ENCODE measurements at places on chromosomes 13 and 19.

DNA sequence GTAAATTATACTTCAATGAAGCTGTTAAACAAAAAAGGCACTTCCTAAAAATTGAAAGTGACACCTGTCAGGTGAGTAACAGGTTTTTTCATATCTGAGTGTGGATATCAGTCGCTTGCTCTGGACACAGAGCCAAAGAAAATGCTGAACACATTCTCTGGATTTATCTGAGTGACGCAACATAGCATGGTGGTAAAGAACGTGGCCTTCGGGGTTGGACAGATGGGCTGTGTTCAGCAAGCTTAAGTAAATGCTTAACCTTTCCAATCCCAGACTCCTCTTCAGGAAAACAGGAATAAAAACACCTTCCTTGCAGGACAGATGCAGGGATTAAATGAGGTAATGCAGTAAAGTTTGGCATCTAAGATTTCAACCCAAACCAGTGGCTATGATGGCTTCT, 132.0 kb downstream of the FOXO1 start:
- no peak for DNase-seq

DNA sequence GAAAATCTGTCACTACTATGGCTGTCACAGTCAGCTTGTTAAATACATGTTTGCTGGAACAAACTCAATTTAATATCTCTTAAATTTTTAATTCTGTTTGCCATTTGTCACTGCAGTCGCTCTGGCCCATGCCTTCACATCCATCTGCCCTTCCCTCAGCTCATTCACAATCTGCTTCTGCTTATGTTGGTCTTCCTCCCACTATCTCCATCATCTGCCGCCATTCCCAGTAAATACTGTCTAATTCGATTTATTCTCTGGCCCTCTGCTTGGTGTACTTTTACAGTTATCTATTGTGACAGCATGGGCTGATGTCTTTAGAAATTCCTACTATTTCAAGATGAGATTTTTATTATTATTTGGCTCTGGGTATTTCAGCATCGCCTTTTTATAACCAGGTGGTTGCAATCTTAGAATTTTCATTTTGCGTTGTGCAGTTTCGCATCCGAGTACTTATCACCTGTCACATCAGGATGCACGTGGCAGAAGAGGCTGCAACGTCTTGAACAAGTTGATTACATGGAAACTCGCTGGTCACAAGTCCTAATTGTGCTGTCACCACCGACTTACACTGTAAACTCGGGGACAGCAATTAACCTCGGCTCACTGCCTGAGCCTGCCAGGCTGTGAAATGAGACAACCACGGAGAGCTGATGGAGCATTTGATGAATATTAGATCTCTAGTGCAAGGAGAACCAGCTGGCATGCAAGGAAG, 158.4 kb downstream of the MYO16 start:
- no peak for DNase-seq

DNA sequence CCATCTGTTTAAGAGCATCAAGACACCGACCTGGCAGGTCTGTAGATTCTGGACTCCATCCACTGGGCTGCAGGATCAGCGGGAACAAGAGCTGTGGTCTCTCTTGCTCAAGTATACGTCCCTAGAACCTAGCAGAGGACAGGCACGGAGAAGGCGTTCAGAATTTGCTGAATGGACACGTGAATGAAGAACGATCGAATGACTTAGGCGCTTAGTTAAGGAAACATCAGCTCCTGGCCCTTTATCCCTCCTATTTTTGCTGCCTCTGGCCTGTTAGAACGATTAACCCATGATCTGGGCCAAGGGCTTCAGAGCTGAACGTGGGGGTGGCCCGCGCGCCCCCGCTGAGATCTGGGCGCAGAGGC, 953 bp downstream of the DZIP1 start:
- no peak for DNase-seq

- DNase-seq = no peak
Observed at GRCh38 chr13:98274921-98275487, 97.9 kb upstream of the RNF113B start.
